Endothelial cell of umbilical vein (primary cell): ENCODE measurements at places on chromosomes 13 and 19. TPM values are rescaled to one million over a fixed set of nuclear protein-coding genes. Genes with fewer than 3 reads are reported as not detected.

TRAPPC5 gene
- polyA plus RNA-seq, result 114 and 212 TPM in 2 replicates

NLRP9 gene
- polyA plus RNA-seq, result not detected in 2 replicates

ZNF701 gene
- 4.4 and 4.7 TPM in 2 replicates for polyA plus RNA-seq

GRCh38 chr13:36907821-36908220 is 12.2 kb downstream of the SMAD9 start:
- DNase-seq, result no peak

DNA sequence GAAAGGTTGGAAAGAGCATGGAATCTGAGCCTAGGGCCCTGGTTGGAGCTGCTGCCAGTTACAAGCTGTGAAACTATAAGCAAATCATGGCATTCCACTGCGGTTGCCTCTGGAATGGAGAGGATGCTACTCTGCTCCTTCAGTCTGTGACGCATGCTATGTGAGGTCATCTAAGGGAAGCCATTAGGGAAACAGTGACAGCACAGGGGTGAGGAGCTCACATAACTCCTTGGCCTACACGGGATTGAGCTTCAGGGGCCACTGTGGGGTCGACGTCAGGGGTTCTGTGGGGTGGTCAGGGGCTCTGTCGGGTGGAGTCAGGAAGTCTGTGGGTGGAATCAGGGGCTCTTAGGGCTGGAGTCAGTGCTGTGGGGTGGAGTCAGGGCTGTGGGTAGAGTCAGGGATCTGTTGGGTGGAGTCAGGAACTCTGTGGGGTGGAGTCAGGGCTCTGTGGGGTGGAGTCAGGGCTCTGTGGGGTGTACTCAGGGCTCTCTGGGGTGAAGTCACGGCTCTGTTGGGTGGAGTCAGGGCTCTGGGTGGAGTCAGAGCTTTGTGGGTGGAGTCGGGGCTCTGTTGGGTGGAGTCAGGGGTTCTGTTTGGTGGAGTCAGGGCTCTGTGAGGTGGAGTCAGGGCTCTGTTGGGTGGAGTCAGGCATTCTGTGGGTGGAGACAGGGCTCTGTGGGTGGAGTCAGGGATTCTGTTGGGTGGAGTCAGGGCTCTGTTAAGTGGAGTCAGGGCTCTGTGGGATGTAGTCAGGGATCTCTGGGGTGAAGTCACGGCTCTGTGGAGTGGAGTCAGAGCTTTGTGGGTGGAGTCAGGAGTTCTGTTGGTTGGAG is 35.8 kb upstream of the MEDAG start:
- DNase-seq, result peak; percentile 99

GRCh38 chr13:36778083-36778671 is 40.8 kb upstream of the RFXAP start:
- DNase-seq, result no peak

GRCh38 chr13:98910501-98910951 is 67.3 kb downstream of the DOCK9 start:
- DNase-seq, result peak; percentile 98

DNA sequence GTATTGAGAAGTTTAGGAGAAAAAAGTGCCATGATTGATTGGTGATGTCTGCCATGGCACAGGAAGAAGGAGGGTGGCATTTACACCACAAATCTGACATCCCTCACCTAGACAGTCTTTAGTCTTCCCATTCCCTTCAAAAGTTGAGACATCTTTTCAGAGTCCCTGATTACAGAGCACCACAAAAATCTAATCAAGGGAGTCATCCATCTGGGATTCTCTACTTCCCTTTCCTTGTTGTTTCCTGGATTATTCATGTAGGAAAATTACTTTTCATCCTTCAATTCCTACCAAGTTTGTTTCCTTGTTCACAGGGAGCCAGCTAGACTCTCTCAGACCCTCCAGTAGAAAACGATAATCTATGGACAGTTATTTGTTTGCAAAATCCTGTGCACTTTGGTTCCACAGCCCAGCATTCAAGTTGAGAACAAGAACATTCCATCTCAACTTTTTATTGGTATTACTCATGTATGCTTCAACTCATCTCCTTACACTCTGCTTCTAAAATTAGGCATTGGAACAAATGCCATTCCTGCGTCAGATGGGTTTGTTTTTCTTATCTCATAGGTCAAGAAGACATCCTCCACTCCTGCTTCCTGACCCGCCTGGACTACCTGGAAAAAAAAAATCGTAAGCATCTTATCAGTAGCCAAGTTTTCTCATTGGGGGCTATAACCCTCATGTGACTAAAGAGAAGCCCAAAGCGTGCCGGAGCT is 259.9 kb downstream of the FOXO1 start:
- DNase-seq, result peak; percentile 35

GRCh38 chr19:19372656-19373416 is 32.6 kb upstream of the GATAD2A start:
- DNase-seq, result peak; percentile 80

DNA sequence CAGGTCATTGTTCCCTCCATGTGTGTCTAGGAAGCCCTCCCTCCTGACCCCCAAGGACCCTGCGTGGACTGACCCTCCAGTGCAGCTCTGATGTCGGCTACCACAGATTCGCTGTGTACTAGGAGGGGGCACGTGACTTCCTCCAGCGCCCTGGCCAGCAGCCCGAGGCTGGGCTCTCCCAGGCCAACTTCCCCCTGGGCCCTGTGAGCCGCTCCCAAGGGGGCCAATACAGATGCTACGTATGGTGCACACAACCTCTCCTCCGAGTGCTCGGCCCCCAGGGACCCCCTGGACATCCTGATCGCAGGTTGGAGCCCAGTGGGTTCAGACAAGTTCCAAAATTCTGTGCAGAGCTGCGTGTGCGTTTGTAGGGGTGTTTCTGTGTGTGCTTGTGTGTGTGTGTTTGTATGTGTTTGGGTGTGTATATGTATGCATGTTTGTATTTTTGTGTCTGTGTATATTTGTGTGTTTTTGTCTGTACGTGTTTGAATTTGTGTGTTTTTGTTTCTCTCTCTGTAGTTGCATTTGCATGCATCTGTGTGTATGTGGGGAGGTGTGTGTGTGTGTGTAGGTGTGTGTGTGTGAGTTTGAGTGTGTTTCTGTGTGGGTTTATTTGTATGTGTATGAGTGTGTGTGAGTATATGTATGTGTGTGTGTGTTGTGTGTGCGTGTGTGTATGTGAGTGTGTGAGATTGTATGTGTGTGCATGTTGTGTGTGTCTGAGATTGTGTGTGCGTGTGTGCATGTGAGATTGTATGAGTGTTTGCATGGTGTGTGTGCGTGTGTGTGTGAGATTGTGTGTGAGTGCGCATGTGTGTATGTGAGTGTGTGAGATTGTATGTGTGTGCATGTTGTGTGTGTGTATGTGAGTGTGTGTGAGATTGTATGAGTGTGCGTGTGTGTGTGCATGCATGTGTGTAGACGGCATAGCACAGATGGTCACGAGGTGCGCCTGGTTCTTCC is 21.4 kb upstream of the LILRA2 start:
- DNase-seq, result no peak
